ENCODE measurements at places on chromosomes 12 and 14. TPM values are rescaled to one million over a fixed set of nuclear protein-coding genes. Genes with fewer than 3 reads are reported as not detected.

The ZC2HC1C gene
- 2.8 TPM for total RNA-seq

The ACAD10 gene
- 11.1 TPM for total RNA-seq

The C14orf180 gene
- total RNA-seq: not detected

The SERPINA9 gene
- total RNA-seq: not detected

The MYF5 gene
- not detected for total RNA-seq

The RSRC2 gene
- total RNA-seq: 77.7 TPM

The IFNG-AS1 gene
- total RNA-seq: not detected

The RPGRIP1 gene
- 0.16 TPM for total RNA-seq

GRCh38 chr14:98120831-98121464 lies 1151.0 kb downstream of the BCL11B start:
- no peak for DNase-seq

DNA sequence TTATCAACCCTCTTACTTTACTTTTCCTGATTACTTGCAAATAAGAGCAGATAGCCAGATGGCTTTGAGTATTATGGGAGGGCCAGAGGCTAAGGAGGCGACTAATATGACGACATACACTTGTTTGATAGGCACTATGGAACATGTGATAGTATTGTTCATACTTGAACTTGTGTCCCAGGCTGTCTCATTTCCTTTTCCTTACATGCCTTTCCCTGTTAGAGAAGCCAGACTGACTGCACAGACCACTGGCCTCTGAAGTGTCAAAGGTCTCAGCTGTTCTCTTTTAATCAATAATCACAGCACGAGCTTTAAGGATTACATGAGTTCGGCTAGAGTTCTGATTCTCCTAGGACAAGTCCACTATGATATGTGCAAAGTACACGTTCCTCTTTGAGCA lies 326.0 kb downstream of the PRKD1 start:
- no peak for DNase-seq

DNA sequence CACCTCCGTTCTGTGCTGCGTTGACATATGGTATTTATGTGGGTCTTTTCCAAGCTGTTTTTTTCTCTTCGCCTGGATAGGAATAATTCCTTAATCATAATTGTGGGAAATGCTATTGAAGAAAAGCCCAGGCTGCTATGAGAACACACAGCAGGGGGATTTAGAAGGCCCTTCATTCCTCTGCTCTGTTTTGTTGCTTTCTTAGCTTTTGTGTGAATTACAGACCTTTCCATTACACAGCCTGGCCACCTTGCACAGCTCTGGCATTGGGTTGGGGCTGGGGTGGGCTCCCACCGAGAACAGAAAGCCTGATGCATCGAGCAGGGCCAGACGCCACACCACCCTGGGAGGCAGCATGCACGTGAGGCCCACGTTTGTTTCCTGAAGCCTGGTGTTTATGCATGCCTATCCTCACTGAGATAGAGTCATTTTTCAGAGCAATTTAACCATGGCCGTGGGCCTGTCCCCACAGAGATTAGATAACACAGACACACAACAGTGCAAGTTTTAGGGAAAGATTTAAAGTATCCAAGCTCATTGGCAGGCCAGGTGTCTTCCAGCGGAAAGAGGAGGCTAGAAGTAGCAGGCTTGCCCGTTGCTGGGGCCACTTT lies 287.6 kb upstream of the PWP1 start:
- DNase-seq: no peak

DNA sequence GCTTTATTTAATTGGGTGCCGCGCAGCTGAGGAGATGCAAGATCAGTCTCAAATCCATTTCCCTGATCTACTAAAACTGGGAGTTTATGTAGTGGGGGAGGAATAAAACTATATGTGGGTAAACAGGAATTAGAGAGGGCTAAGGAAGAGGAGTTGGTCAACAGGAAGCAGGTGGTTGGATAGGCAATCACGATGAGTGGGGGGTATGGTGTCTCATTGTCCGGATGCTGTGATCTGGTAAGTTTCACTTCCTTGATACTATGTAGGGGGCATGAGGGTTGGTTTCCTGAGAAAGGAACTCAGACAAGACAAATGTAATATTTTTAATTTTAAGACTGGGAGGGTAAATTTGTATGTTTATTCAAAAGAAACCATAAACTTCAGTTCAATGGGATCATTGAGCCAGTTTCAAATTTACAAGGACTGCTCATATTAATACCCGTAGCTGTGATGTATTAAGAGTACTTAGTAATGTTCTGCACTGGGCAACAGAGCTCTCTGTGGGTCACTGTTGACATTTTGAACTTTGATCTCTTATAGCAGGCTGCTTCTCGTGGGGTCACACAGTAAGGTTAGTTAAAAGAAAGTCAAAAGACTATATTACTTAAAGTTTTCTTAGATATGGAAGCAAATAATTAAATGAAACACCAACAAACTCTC lies 786.2 kb upstream of the FBXO33 start:
- DNase-seq: no peak

DNA sequence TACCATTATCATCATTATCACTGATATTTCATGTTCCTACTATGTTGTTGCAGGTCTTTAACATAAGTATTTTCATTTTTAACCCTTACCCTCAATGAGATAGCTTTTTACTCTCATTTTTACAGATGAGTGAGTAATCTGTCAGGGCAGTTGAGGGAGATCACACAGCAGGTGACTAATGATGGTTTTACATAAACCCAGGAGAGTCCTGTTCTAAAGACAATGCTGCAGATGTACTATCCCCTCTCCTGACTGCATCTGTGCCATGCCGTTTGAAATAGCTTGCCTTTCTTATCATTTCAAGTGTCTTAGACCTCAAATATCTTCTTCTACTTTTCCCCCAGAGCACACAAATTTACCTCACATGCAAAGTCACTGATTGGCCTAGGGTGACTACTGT lies 1552.1 kb upstream of the SEL1L start:
- DNase-seq: no peak

- no peak for DNase-seq
Measured at GRCh38 chr12:25896981-25897380, 61.5 kb upstream of the RASSF8 start.

- DNase-seq: no peak
Measured at GRCh38 chr12:49105504-49106084, 5.1 kb downstream of the LMBR1L start.

- DNase-seq: no peak
Measured at GRCh38 chr14:27367345-27367744, 769.5 kb upstream of the NOVA1 start.

- no peak for DNase-seq
Measured at GRCh38 chr14:104080376-104081260, 4.9 kb upstream of the ASPG start.

DNA sequence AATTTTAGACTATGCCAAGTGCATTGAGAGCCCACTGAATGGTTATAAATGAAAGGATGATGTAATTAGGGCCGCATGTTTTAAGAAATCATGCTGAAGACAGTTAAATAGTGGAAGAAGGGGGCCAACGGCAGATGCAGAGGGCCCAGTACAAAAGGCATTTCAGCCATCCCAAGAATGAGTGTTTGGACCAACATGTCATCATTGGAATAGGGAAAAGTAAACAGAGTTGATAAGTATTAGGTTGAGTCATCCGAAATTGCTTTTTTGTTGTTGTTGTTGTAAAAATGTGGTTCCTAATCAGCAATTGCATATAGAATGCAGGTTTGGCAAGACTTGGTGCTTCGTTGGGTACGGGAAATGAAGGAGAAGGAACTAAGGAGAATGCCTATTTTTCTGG lies 29.5 kb downstream of the BMP4 start:
- DNase-seq: no peak

DNA sequence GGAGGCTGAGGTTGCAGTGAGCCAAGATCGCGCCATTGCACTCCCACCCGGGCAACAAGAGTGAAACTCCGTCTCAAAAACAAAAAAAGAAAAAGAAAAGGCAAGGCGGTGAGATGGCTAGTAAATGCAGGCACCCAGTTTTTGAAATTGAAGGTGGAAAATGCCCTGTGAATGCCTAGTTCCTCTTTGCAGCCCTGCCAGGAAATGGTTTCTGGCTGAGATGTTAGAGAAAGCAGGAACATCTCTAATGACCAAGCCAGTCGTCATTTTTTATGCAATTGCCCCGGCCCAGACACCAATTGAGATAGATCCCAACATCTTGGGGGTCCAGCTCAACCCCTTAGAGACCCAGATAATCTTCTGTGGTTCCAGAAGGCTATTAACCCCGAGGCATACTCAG lies 17.0 kb downstream of the SLC8A3 start:
- DNase-seq: no peak

GRCh38 chr12:48037267-48037915 lies 33.1 kb upstream of the COL2A1 start:
- no peak for DNase-seq

DNA sequence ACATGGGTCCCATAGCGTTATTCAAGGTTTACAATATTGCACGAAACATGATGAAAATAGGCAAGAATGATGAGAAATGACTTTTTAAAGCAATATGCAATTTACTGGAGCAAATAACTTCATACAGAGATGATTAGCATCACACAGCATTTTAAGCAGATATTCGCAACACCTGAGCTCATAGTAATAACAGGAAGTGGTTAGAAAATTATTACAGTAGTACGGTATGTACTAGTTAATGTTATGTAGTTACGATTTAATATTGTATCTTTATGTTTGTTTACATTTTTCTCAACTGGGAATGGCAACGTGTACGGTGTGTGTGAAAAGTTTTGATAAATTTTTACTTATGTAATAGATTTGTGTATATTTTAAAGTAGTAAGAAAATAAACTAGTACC lies 102.6 kb downstream of the OSBPL8 start:
- DNase-seq: no peak

- no peak for DNase-seq
Measured at GRCh38 chr12:112275207-112275606, 107.0 kb downstream of the HECTD4 start.

Data from occipital lobe (tissue), 3 donors.